Stimulated activated CD8-positive, alpha-beta memory T cell treated with anti-CD3 and anti-CD28 coated beads, Interleukin-4, amount 100 ng/mL, for 1 hour (primary cell): ENCODE measurements at places on chromosomes 1 and 21.

GRCh38 chr1:205587581-205587980, 44.2 kb downstream of the ELK4 start:
- DNase-seq: no peak

- DNase-seq: no peak
Observed at GRCh38 chr1:59570524-59570923, 244.2 kb upstream of the HOOK1 start.

DNA sequence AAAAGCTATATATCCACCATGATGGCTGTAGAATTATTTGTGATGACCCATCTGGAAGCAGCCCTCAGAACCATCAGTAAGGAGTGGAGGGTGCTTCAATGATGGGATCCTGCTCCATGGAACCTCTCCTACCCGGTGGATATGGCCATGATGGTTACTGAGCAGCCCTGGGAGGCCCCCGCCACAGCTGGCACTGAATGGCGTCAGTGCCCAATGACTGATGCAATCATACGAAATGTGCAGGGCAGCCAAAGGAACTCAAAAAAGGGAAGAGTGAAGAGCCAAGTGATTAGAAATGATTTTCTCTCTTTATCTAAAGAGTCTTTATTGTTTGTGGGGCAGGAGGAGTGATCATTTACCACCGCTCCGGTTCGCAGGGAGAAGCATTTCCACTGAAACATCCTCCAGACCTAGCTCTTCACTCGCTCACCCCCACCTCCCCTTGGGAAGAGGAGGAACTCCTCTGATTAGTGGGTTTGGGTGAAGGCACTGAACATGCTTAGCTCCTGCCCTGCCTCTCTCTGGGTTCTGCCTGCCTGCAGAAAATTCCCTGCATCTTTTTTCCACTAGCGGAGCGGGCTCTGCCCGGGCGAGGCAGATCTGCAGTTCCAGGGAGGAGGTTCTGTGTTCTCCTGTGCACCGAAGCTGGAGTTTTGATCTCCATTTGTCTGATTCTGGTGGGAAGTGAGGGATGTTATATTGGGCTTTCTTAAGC, 260.3 kb downstream of the GRIK3 start:
- DNase-seq: no peak

- no peak for DNase-seq
Observed at GRCh38 chr1:30450148-30450817, 273.1 kb downstream of the MATN1 start.

DNA sequence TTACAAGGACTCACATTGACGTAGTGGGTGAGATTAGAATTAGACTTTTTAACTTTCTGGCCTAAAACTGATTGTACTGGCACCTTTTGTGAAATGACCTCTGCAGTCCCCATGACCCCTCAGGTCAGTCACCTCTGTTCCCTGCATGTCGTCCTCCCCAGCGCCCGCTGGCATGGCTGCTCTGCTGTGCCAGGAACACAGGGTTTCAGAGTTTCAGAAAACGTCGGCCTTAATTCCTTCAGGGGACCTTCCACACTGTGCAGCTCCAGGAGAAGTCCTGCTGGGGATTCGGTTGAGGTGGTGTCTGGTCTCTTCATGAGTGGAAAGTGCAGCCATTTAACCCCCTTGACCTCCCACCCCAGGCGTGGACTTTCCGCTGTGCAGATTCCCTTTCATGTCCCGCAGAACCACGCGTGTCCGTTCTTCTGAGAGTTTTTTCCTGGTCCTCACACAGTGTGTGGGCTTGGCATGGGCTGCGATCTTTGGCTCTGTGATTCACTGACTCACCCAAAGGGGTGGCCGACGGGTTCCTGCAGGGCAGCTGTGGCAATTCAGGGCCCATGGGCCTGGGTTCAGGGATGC, 158.4 kb upstream of the COL6A1 start:
- no peak for DNase-seq

DNA sequence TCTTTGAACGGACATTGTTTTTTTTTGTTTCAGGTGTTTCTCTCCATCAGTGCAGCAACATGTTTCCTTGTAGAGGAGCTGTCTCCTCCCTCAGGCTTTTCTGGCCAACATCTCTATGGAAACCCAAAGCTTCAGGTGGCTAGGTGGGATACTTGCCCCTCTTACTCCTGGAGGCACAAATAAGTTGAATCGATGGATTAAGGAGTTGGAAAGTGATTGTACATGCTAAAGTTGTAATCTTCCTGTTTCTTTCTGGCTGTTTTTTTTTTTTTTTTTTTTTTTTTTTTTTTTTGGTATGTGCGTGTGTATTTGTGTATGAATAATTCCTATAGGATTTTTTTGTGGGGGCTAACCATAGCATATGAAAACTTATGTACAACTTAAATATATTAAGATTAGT, 10.6 kb downstream of the USP25 start:
- no peak for DNase-seq

- no peak for DNase-seq
Observed at GRCh38 chr1:229440851-229441537, 7.1 kb upstream of the ACTA1 start.

- DNase-seq: no peak
Observed at GRCh38 chr1:18246543-18246942, 138.9 kb downstream of the IGSF21 start.

GRCh38 chr1:180435566-180435965, 66.8 kb downstream of the ACBD6 start:
- no peak for DNase-seq

DNA sequence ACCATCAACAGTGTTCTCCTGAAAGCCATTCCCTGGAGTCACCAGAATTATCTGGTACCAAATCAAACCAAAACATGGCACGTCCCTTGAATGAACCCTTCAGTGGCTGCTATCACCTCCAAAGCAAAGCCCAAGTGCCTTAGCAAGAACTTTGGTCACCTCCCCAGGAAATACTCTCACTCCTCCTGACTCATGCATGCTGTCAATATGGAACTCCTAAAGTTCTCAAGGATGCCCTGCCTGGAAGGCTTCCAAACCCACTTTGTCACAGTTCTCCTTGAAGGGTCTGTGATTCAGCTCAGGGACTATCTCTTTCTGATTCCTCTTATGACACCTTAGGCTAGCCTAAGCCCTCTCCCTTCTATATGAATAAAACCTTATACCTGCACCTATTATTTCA, 146.1 kb upstream of the RUNX1 start:
- DNase-seq: no peak

DNA sequence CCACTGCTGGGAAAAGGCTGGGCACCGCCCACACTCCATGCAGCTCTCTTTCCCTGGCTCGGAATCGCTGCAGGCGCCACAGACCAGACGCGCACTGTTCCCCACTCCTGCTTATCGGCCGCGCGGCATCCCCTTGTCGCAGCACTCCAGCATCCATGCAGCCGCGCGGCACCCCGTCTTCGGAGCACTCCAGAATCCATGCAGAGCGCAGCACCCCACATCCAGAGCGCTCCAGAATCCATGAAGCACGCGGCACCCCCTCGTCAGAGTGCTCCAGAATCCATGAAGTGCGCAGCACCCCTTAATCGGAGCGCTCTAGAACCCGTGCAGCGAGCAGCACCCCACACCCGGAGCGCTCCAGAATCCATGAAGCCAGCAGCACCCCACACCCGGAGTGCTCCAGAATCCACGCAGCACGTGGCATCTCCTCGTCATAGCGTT, 9.5 kb downstream of the TFF3 start:
- DNase-seq: no peak

DNA sequence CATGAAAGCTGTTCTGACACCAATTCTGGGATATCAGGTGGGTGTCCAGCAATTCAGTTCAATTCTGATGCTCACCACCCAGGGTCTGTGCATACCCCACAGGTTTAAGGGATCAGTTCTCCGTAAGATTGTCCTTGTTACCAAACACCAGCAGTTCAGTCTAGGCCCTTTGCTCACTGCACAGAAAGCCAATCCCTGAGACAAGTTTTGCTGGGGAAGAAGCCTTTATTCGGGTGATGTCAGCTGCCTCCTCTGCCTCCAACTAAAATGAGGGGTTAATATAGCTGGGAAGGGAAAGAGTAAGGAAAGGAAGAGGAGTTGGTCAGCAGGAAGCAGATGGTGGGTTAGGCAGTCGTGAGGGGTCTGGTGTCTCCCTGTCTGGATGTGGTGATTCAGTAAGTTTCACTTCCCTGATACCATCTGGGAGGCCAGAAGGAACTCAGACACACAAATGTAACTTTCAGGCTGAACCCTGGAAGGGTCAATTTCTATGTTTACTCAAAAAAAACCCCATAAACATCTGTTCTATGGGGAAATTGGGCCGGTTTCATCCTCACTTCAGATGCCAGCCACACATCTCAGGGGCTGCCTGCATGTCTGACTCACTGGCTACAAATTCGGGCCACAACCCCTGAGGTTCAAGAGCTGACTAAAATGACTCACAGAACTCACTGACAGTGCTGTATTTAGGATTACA, 83.3 kb upstream of the PGBD5 start:
- no peak for DNase-seq

- DNase-seq: no peak
Observed at GRCh38 chr1:165443539-165444311, 1.2 kb downstream of the RXRG start.

GRCh38 chr21:16709866-16710550, 802.8 kb upstream of the CXADR start:
- DNase-seq: no peak

- DNase-seq: no peak
Observed at GRCh38 chr1:118650107-118650807, 337.9 kb downstream of the TBX15 start.
